CD4-positive, CD25-positive, alpha-beta regulatory T cell (primary cell): ENCODE measurements at places on chromosomes 12 and 14. TPM values are rescaled to one million over a fixed set of nuclear protein-coding genes. Genes with fewer than 3 reads are reported as not detected.

The LRRIQ1 gene
- total RNA-seq = not detected

The UNC79 gene
- not detected for total RNA-seq

GRCh38 chr14:53161758-53162435 lies 8.8 kb upstream of the DDHD1 start:
- DNase-seq = no peak
- no peaks in the 10 kb centered on the region for H3K4me1 ChIP-seq
- H3K27me3 ChIP-seq = no peaks in the 10 kb centered on the region
- no peak overlapping the region for H3K27ac ChIP-seq
- no peak overlapping the region for H3K4me3 ChIP-seq

DNA sequence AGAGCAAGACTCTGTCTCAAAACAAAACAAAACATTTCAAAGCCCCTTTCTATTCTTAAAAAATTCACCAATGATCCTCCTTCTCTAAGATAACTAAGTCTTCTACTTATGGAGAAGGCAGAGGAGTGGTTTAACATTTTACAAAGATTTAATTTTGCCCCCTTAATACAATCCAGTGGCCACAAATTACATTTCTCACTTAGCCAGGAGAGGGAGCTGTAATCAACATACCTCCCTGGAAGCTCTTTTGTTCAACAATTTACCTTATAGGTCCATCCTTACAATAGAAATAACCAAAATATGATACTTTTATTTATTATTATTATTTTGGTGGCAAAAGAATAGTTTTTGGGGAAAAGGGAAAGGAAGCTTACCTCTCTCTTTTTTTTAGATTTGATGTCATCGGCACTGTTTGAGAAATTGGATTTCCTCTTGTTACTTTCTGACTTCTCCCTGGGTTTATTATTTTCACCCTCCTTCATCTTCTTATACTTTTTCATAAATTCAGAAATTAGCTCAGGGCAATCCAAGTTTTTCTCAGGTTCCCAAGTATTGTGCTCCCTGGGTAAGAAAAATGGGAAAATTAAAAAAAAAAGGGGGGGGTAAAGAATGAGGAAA lies 28.1 kb downstream of the CBX5 start:
- DNase-seq = peak; percentile 70
- no peak overlapping the region for H3K27ac ChIP-seq
- H3K4me1 ChIP-seq = no peaks in the 10 kb centered on the region
- no peaks in the 10 kb centered on the region for H3K27me3 ChIP-seq
- peaks cover 30% of the 10 kb centered on the region for H3K36me3 ChIP-seq
- H3K4me3 ChIP-seq = no peak overlapping the region

The DCN gene
- not detected for total RNA-seq

DNA sequence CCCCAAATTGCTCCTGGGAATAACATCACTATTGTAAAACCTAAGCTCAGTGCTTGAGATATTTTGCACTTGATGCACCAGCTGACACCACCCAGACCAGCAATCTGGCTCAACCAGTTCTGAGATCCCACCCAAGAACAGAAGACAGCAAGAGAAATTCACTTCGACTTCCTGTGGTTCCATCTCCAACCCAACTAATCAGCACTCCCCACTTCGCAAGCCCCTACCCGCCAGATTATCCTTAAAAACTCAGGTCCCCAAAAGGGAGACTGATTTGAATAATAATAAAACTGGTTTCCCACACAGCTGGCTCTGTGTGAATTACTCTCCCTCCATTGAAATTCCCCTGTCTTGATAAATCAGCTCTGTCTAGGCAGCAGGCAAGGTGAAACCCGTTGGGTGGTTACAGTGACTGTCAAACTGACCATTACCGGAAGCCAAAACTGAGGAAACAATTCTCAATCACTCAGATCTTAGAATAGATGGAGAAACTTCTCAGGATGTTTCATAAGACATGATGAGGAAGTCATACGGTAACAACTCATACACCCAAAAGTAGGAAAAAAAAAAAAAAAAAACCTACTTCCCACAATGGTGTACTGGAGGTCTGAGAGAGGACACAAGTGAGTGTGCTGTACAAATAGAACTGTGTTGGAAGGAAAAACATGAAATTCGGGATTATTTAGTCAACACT lies 92.4 kb downstream of the TMTC1 start:
- no peak for DNase-seq
- H3K27ac ChIP-seq = no peak overlapping the region
- H3K4me3 ChIP-seq = no peak overlapping the region
- no peaks in the 10 kb centered on the region for H3K36me3 ChIP-seq
- no peaks in the 10 kb centered on the region for H3K27me3 ChIP-seq

GRCh38 chr12:105245291-105245690 lies 9.3 kb upstream of the APPL2 start:
- peaks cover 4% of the 10 kb centered on the region for H3K27me3 ChIP-seq
- no peaks in the 10 kb centered on the region for H3K4me1 ChIP-seq
- no peaks in the 10 kb centered on the region for H3K36me3 ChIP-seq
- DNase-seq = no peak
- H3K4me3 ChIP-seq = no peak overlapping the region
- no peak overlapping the region for H3K27ac ChIP-seq

DNA sequence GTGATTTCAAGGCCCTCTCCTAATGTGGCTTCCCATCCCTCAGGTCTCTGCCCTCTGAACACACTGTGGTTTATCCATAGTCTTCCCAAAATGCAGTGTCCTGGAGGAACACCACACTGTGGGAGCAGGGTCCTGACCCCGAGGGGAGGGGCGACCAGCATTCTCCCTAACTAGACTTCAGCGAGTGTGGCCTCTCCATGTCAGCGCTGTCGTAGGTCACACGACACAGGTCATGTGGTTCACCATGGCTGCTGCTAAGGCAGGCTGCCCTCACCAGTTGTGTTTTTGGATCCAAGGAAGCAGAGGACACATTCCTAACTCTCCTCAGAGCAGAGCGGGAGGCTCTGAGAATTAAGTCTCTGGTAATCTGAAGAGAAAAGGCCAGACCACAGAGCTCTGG lies 50.5 kb downstream of the SSH1 start:
- H3K36me3 ChIP-seq = peaks cover 46% of the 10 kb centered on the region
- H3K4me1 ChIP-seq = peaks cover 5% of the 10 kb centered on the region
- no peak overlapping the region for H3K27ac ChIP-seq
- no peaks in the 10 kb centered on the region for H3K27me3 ChIP-seq
- no peak overlapping the region for H3K4me3 ChIP-seq

The ISM2 gene
- not detected for total RNA-seq
